ENCODE measurements at places on chromosomes 2 and 18.

- no peak for DNase-seq
Measured at GRCh38 chr18:48782381-48782861, 168.3 kb downstream of the SMAD7 start.

GRCh38 chr2:218293715-218294429 is 1.6 kb upstream of the TMBIM1 start:
- no peak for DNase-seq

- DNase-seq = no peak
Measured at GRCh38 chr2:74205596-74205995, 7.2 kb downstream of the MTHFD2 start.

DNA sequence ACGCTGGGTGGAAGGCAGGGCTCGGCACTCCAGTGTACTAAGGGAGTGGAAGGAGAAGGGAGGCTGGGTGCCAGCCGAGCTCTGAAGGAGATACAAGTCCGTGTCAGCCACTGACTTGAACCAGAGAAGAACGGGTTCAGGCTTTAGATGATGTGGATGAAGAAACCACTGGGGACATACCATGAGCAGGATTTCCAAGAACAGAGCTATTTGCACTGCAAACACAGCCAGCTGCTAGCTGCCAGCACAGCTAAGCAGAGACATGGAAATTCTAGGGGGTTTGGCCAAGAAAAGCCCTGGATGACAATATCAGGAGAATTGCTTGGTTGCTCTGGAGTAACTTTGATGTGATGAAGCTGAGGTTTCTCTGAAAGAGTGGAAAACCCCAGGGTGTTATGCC is 5.2 kb downstream of the CD207 start:
- DNase-seq = no peak

DNA sequence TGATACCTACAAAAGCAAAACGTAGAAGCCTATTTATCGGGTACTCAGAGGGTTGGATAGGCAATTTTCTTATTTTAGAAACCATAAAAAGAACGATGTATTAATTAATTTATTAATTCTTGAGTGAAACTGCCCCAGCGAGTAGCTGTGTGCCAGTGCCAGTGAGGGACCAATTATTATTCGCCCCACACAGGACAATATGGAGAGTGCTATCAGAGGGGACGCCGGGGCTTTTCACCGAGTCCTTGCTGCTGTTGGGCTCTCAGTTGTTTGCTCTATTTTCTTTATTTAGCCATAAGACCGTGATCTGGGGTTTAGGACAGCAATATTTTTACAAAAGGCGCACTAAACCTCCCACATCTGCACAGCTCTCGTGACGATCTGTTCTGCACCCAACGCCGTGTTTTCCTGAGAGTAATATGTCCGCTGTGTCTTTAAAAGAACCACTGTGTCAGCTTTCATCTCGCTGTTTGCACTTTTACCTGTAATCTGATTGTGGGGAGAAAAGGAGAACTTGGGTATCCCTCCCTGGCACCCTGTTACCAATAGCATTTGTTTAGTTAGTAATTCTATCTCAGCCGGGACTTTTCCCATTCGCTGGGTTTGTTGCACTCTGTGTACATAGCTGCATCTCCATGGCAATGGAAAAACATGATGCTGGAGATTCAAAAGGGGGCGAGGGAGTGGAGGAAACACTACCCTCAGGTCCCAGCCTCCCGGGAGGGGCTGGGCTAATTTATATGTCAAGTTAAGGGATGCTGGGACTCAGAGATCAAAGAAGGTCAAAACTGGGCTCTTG is 30.1 kb upstream of the ZNF516 start:
- no peak for DNase-seq

GRCh38 chr2:72602711-72603110 is 223.1 kb downstream of the EXOC6B start:
- no peak for DNase-seq

- no peak for DNase-seq
Measured at GRCh38 chr2:149357058-149357457, 26.7 kb downstream of the LYPD6 start.

DNA sequence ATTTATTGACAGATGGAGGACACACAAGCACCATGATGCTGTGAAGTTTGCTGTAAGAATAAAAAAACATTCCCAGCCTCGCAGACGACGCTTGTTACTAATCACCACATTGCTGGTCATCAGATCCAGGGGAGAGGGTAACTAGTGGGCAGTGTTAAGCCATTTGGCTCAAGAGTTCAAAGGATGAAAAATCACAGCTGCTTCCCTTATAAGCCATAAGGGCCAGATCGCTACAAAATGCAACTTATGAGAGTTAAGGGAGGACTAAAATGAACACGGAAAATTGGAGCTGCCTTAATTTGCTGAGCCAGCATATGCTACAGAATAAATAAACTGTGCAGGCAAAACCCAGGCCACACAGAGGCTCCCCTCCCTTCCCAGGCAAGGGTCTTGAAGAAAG is 522.6 kb downstream of the TDRD15 start:
- no peak for DNase-seq

GRCh38 chr2:108889907-108890306 is 99.1 kb downstream of the EDAR start:
- no peak for DNase-seq

DNA sequence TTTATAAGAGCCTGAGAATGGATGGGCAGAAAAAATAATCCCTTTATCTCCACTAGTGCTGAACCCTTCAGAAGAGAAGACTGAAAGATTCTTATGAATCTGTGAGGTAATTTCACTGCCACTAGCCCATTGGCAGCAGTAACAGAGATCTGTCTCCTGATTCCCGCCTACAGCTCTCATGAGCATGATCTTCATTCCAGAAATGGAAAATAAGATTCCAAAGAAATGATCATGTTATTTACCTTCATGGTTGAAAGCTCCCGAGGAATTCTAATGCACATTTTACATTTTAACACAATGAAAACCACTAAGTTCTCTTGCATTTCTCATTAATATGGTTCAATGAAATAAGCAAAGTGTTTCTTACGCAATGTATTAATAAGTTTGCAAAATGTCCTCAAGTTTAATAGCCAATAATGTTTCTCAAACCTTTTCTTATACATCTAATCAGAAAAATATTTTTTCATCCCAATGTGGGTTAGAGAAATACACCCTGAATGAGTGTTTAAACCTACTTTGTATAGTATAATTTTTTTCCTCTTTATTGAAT is 905.6 kb downstream of the TMEM182 start:
- no peak for DNase-seq

- DNase-seq = no peak
Measured at GRCh38 chr2:203905656-203906055, 30.9 kb upstream of the ICOS start.
